ENCODE measurements at places on chromosomes 2 and 18.

- no peak for DNase-seq
Measured at GRCh38 chr2:231300020-231300721, 95.3 kb upstream of the B3GNT7 start.

DNA sequence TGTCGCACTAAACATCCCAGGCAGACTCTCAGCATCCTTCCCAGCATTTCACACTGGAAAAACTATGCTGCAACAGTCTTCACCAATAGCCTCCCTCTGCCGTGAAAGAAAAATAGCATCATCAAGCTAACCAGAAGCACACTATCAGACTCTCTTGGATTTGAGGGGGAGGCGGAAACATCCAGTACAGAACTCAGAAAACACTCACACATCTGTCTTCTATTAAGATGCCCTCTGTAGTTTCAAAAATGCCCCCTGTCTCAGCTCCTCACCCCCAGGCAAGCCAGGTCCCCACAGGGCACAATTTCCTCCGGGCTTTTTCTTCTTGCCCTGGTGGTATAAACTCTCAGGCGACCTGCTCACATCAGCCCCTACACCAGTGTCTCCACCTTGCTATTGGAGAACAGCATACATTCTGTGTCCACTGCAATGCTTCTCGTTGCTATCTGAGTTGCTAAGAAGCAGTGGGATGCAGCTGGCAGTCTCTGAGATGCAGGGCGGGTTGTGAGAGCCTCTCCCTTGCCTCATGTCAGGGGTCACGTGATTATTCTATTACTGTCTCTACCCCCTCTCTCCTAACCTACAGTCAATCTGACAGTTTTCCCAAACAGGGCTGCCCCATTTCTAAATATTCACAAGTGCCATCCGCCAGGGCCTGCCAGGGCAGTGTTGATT is 189.9 kb downstream of the INO80D start:
- DNase-seq = no peak

DNA sequence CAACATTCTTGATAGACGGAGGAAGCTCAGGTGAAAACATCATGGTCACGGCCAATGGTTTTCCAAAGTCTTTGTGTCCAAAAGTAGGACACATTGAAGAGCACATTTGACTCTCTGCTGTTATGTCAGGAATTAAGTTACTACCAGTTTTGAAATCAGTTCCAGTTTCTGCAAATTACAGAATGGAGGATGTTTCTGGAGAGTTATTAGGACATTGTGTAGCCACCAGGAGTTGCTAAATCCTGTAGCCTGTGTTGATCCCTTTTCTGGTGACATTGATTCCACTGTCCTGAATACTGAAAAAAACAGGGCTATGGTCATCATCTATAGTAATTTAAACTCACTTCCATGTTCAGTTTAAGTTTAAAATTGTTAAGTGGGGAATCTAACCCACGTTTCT is 15.3 kb downstream of the UPP2 start:
- no peak for DNase-seq

- DNase-seq = no peak
Measured at GRCh38 chr2:46751897-46752296, 163.7 kb downstream of the MCFD2 start.

- DNase-seq = no peak
Measured at GRCh38 chr2:38106405-38107094, 30.6 kb upstream of the CYP1B1 start.

GRCh38 chr2:100062336-100062735 is 80.1 kb downstream of the AFF3 start:
- no peak for DNase-seq

DNA sequence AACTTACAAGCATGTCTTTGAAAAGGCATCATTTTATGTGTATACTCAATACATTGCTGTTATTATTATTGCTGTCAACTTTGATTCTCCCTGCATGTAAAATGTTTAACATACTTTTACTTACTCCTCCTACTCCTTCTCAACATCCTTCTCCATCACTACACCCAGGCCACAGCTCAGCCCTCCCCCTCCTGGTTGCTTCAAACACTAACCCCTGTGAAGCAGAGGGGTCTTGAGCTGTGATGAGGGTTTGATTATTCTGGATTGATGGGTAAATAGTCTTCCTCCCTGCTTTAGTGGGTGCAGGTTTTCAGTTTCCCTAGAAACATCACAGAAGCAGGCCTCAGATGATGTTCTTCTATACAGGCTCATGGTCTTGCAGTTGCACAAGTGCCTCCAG is 221.0 kb downstream of the OSR1 start:
- no peak for DNase-seq

DNA sequence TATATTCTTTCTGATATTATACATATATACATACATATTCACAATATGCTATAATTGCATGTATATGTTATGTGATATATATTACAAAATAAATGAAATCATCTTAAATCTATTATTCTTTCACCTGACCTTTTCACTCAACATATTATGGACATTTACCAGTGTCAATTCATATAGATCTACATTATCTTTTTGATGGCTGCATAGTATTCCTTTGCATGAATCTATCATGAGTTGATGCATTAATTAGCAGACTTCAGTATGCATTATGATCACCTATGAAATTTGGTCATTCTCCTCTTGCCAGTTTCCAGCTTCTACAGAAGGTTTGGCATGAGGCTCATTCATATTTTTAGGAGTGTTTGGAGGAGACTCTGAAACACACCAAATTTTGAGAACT is 23.4 kb upstream of the B4GALT6 start:
- DNase-seq = no peak

GRCh38 chr2:61158356-61158955 is 3.5 kb upstream of the C2orf74 start:
- no peak for DNase-seq

DNA sequence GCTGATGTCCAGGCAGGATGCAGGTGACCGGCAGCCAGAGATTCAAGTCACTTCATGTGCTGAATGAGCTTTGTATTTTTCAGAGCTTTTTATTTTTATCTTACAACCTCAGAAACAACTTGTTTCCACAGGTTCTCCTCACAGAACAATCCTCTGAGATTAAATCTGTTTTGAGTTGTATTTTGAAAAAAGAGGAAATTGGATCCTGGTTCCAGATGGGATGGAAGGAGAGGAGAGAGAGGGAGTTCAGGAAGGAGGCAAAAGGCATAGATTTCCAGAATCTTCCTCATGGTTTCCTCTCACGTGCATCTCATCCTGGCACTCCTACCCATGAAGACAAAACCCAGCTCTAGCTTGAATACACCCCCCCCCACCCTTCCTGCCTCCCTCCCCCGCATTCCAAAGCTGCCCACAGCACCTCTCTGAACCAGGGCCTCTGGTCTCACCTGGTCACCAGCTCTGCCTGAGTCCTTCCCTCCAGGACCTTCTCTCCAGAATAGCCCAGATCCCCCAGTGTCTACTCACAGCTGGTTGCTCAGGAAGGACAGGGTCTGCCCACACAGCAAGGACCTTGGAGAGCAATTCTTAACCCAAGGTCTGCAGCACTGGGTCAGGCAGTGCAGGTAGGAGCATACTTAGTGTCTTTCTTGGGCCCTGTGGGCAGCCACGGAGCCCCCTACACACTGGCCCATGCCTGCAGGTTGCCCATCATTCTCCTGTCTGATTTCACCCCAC is 104.7 kb downstream of the ZFP36L2 start:
- no peak for DNase-seq

DNA sequence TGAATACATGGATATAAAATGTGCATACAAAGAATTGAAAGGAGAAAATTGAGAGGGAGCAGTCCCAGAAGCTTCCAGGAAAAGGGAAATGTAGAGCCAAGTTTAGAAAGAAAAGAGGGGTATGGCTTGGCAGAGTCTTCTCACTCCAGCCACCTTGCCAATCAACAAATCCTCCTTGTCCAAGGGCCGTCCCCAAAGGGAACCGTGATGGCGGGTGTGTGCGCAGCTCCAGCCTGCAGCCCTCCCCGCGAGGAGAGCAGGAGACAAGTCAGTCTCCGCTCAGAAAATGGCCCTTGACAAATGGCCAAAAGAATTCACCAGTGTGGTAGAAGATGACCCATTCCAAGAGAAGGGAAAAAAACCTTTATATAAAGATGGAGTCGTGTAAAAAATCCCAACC is 448.3 kb upstream of the POU3F3 start:
- peak; percentile 23 for DNase-seq

DNA sequence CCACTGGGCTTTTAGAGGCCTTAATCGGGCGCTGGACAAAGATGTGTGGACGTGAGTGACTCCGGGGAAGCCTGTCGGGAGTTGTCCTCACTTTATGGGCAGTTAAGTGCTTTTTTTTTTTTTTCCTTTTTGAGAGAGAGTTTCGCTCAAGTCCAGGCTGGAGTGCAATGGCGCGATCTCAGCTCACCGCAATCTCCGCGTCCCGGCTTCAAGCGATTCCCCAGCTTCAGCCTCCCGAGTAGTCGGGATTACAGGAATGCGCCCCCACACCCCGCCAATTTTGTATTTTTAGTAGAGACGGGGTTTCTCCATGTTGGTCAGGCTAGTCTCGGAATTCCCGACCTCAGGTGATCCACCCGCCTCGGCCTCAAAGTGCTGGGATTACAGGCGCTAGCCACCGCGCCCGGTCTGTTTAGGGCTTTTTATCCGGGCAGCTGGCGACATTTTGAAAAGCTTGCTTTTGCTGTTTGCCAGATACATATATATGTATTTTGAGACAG is 1.5 kb downstream of the MSH6 start:
- DNase-seq = peak; percentile 15

- no peak for DNase-seq
Measured at GRCh38 chr2:240211096-240211495, 70.6 kb upstream of the OTOS start.

DNA sequence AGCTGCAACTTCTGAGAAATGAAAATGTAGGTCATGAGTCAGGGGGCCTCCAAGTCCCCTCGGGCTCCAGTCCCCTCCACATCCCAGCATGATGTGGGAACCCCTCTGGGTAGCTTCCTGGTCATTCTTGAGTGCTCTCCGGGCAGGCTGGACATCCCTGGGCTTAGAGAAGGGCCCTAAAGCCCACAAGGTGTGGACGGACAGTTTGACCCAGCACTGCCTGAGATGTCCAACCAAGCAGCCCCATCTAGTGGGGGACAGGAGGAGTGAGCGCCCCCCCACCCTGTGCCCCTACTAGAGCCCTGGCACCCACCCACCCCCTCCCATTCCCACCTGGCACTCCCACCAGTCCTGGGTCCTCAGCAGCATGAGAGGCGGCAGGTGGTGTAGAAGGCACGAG is 46.0 kb downstream of the CYP27C1 start:
- peak; percentile 47 for DNase-seq

DNA sequence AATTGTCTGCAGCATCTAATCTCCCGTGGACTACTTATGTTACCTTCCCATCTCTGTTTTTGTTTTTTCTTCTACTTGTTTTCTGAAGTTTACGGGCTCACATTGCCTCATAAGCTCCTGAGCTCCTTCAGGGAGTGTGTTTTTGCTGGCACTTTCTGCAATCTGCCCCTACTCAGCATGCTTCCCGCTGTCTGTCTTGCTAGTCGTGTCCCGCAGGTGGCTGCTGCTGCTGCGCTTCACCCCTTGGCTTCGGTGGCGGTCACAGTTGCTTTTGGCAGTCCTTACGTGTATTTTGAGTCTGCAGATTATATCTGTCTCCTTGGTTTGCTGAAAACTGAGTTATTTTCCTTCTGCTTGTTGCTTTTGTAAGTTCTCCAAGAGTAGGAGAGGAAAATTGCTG is 37.3 kb downstream of the FER1L5 start:
- DNase-seq = peak; percentile 9

DNA sequence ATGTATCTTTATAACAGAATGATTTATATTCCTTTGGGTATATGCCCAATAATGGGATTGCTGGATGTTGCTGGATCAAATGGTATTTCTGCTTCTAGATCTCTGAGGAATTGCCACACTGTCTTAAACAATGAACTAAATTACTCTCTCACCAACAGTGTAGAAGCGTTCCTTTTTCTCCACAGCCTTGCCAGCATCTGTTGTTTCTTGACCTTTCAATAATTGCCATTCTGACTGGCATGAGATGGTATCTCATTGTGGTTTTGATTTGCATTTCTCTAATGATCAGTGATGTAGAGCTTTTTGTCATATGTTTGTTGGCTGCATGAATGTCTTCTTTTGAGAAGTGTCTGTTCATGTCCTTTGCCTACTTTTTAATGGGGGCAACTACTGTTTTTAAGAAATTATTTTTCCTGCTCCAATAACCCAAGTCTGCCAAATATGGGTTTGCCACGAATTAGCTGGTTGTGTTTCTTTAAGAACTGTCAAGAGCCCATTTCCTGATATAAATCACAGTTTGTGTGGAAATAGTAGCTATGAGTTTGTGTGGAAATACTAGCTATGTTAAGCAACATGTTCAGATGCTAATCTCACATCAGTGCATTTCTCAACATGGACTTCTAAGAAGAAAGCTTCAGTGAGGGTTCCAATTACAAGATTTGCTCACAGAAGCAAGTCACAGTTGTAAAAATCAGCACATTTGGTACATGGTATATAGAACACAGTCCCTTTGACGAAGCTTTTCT is 259.4 kb downstream of the ANAPC1 start:
- no peak for DNase-seq

DNA sequence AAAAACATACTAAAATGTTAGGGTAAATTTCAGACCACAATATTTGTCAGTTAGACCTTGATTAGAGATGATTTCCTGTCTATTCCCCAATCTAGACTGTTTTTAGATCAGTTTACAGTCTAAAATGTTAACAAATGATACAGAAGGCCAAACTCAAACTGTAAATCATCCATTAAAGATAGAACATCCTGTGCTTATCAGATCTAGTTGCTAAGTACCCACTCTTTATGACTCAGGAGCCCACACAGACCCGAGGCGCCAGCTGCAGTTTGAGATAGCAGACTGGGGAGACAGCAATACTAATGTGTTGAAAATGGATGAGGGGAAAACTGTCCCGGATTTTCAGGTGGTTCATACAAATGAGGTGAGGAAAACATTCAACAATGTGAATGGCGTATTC is 113.3 kb downstream of the SCG2 start:
- no peak for DNase-seq

DNA sequence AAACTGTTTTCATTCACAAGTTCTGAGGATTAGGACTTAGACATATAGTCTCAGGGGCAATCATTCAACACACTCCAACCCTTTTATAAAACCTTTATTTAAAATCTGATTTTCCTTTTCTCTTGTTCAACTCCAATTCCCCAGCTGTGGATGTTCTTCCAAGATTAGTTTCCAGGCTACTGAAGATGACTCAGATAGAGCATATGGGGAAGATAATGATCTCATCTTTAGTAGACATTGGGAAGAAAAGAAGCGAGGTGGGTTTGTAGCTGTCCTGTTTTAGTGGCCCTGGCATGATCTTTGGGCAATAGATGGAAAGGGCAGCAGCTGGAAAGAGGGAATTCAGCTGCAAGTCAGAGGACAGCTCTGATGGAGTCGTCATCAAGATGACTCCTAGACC is 247.7 kb upstream of the CCDC68 start:
- DNase-seq = no peak

GRCh38 chr18:73614812-73615211 is 532.8 kb downstream of the FBXO15 start:
- DNase-seq = no peak

GRCh38 chr18:12839526-12840196 is 44.4 kb downstream of the PTPN2 start:
- no peak for DNase-seq

GRCh38 chr2:234444893-234445292 is 52.0 kb downstream of the ARL4C start:
- DNase-seq = no peak

Data from muscle of arm (tissue), 14 donors.